ENCODE measurements at places on chromosomes 4 and X. TPM values are rescaled to one million over a fixed set of nuclear protein-coding genes. Genes with fewer than 3 reads are reported as not detected.

GRCh38 chr4:53463340-53463739 is 85.9 kb downstream of the FIP1L1 start:
- no peak overlapping the region for H3K27ac ChIP-seq
- H3K36me3 ChIP-seq = peaks cover 27% of the 10 kb centered on the region
- no peak overlapping the region for H3K4me3 ChIP-seq
- no peak for DNase-seq
- no peaks in the 10 kb centered on the region for H3K27me3 ChIP-seq
- H3K4me1 ChIP-seq = no peaks in the 10 kb centered on the region

DNA sequence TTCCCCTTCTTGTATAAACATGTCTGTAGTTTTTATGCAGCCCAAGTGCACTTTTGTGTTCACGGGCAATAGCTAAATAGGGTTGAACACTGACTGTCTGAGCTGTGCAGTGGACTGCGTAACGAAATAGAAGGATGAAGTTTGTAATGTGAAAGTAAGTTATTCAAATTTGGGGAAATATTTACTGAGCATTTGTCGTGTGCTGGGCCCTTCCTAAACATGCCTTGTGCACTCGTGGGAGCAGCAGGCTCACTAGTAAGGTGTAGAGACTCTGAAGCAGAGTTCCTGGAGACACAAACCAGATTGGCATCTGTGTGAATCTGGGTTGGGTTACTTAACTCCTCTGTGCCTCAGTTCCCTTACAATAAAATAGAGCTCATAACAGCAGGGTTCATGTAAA is 51.7 kb upstream of the C1QTNF7 start:
- no peak for DNase-seq
- no peaks in the 10 kb centered on the region for H3K36me3 ChIP-seq
- H3K4me3 ChIP-seq = no peak overlapping the region
- no peaks in the 10 kb centered on the region for H3K27me3 ChIP-seq
- peaks cover 18% of the 10 kb centered on the region for H3K4me1 ChIP-seq
- H3K27ac ChIP-seq = no peak overlapping the region

GRCh38 chrX:15151267-15152186 is 118.4 kb downstream of the ASB9 start:
- H3K27ac ChIP-seq = peak overlapping the region; percentile 88
- DNase-seq = peak; percentile 48
- peaks cover 24% of the 10 kb centered on the region for H3K4me1 ChIP-seq
- peaks cover 1% of the 10 kb centered on the region for H3K36me3 ChIP-seq
- no peaks in the 10 kb centered on the region for H3K27me3 ChIP-seq
- peak overlapping the region; percentile 46 for H3K4me3 ChIP-seq

DNA sequence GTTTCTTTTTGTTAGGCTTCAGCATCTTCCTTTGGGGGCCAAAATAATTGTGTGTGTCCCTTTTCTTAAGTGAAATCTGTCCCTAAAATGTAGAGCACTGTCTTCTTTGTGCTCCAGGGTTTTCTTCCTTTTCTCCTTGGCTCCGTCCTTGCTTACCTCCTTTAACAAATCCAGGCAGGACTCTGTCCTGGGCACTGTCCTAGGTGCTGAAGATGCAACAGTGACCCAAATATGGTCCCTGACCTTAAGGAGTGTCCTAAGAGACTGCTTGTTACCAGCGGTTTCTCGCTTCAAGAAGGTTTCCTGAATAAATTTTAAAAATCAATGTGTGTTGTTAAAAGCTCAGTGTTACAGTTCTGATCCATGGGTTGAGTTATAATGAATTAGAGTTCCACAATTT is 471.8 kb downstream of the KCNIP4 start:
- no peak for DNase-seq

The NMU gene
- 0.41 TPM for total RNA-seq
